ENCODE measurements at places on chromosomes 16 and 17.

GRCh38 chr16:143047-143446 is 4.6 kb upstream of the NPRL3 start:
- DNase-seq: no peak

DNA sequence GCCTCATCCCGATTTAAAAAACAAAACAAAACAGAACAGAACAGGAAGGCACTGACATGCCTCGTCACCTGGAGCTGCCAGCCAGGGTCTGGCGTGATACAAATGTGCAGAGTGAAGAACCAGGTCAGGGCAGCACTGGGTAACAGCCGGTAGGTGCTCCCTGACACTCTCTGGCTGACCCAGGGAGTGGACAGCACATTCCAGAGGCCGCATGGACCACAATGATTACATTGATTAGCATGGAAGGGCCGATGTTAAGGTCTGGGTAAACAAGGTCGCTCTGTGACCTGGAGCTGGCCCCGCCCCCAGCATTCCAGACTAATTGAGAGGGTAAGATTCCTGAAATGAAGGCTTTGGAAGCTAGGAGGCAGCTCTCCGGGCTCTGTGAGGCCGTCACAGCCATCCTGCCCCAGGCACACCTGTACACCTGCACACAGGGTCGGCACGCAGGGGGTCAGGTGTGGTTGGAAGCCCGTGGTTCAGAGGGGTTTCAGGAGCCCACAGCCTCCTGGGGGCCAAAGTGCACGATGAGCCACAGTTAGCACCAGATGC is 21.4 kb downstream of the PIEZO1 start:
- DNase-seq: no peak

- DNase-seq: no peak
Measured at GRCh38 chr16:7381671-7382070, 49.0 kb downstream of the RBFOX1 start.

- no peak for DNase-seq
Measured at GRCh38 chr16:1980030-1980769, 1.1 kb downstream of the NOXO1 start.

- DNase-seq: peak; percentile 69
Measured at GRCh38 chr17:15966183-15966878, 21.4 kb downstream of the ADORA2B start.

DNA sequence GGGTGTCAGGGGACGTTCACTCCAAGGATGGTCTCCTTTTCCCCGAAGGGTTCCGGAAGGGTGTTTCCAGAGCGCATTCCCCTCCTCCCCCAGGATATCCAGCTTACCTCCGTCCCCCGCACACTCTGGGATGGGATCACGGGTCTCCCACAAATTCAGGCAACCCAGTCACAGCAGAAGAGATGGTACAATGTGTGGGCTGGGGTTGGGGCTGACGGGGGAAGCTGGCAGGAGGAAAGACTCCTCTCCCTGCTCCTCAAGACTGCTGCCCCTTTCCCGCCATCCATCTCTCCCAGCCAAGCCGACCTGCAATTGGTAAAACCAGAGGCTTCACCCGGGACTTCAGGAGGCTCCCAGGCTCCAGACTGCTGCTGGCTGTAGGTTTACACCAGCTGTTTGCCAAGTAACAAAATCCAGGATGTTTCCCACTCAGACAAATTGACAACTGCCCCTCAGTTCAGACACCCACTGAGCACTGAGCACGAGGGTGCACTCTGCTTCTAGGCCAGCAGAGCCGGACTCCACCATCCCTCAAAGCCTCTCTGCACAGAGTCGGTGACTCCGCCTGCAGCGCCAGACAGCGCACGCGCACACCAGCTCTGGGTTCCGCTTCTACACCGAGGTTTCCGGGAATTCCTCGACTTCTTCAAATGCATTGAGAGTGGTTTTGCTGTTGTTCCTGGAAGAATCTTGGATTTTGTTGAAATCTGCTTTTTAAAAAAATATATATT is 37.7 kb downstream of the ASPA start:
- DNase-seq: peak; percentile 64

DNA sequence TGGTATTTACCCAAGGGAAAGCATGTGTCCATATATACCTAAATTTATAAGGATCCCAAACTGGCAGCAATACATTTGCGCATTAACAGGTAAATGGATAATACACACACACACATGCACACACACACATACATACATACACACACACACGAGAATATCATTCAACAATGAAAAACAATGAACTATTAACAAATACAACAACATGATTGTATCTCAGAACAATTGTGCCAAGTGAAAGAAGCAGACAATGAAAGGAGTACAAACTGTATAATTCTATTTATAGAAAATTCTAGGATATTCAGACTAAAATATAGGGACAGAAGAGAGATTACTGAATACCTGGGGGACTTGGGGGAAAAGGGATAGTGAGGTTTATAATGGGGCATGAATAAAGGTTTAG is 323.0 kb downstream of the KCNJ2 start:
- DNase-seq: no peak

DNA sequence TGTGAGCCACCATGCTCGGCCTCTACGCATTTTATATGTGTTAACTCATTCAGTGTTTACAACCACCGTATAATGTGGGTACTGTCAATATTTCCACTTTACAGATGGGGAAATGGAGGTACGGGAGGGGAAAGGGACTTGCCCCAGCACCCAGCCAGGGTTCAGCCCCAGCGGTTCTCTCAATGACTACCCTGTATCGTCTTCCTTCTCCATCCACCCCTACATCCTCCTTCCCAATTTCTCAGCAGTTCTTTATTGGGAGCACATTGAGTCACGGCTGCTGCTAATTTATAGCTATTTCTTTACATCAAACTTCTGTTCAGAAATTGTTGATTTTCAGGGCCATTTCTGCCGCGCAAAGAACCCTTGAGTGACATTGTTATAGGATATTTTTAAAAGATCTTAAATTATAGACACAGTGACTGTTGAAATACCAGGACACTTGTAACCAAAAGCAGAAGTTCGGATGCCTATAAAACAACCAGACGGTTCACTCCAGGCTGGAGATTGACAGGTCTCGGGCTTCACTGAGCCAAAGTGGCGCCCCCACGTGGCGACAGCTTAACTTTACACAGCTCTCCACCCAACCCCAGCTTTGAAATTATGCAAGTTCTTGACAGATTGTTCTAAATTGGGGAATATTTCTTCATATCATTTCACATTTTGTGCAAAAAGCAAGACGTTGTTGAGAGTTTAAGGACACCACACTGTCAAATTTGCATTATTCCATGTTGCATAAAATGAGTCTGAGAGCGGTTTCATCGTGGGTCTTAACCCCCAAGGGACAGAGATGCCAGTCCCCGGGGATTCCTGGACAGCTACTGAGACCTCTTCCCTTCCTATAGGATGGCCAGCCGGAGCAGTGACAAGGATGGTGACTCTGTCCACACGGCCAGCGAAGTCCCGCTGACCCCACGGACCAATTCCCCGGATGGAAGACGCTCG is 11.8 kb downstream of the SYT17 start:
- peak; percentile 29 for DNase-seq

DNA sequence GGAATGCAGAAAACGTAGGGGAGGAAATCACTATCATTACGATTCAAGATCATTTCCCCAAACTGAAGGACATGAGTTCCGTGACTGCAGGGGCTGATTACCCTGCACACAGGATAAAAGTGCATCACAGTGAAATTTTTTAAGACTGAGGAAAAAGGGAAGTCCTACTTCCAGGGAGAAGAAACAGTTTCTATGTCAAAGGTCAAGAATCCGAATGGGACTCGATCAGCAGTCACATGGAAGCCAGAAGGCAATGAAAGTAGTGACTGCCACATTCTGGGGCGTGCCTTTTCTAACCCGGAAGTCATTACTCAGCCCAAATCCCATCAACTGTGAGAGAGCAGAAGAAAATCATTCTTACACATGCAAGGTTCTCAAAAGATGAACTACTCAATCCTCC is 12.1 kb downstream of the ZZEF1 start:
- DNase-seq: no peak

DNA sequence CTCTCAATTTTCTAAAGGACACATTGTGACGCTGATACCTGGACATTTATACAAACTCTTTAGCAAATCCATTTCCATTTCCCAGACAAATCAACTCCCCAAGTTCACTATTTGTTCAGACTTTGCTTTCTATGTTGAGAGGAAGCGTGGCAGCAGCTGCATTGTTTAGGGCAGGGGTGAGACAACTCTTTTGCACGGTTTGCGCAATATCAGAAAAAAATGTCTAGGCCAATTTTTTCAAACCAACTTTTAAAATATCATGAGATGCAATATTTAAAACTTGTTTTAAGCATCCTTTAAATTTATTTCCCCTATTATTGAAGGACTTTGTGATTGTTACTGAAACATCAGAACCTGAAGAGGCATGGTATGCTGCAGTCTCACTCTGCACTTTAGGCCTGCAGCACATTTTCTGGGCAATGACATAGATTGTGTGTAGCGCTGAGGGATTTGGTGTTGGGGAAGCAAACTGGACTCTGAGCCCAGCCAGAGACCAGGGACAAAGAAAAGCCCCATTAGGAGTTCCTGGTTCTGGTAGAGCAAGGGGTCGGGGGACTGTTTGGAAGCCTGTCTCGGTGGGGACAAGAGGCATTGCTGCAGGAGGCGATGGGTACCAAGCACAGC is 6.4 kb upstream of the CCDC182 start:
- no peak for DNase-seq

DNA sequence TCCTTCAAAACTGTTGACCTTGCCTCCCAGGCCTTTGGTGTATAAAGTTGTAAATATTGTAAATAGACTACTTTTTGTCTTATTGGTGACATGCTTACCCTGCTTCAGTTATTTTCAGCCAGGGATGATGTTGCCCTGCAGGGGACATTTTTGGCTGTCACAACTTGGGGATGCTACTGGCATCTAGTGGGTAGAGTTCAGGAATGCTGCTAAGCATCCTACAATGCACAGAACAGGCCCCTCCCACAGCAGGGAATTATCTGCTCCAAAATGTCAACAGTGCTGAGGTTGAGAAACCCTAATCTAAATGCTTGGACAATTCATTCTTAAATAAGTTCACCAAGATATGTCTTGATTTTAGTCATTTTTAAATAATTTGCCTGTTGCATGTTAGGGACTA is 459.8 kb downstream of the PMP22 start:
- no peak for DNase-seq

GRCh38 chr16:31202414-31203375 is at the start of gene PYCARD:
TSS of gene PYCARD (minus strand) at chr16:31202760. CDS start at chr16:31202690, 70 bp downstream.
- DNase-seq: no peak

DNA sequence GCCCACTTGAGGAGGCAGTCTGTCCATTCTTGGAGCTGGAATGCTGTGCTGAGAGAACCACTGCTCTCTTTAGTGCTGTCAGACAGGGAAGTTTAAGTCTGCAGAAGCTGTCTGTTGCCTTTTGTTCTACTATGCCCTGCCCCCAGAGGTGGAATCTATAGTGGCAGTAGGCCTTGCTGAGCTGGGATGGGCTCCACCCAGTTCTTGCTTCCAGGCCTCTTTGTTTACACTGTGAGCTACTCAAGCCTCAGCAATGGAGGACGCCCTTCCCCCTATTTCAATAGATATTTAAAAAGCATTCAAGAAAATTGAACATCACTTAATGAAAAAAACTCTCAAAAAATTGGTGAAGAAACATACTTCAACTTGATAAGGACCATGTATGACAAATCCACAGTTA is 313.5 kb downstream of the PHKB start:
- no peak for DNase-seq

DNA sequence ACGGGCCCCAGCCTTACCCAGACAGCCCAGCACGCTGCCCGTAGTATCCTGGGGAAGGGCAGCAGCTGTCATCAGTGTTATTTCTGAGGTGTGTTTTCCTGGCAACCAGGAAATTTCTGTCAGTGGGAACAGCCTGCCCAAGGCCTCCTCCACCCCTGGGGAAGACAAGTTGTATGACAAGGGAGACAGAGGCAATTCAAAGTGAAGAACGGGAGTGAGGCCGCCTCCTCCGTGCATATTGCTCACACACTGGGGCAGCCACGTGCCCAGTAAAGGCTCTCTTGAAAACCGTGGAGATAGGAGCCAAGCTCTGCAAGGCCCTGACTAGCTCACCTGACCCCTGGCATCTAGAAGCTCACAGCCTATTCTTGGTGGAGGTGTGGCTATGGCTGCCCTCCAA is 57.6 kb downstream of the RAI1 start:
- DNase-seq: peak; percentile 84

DNA sequence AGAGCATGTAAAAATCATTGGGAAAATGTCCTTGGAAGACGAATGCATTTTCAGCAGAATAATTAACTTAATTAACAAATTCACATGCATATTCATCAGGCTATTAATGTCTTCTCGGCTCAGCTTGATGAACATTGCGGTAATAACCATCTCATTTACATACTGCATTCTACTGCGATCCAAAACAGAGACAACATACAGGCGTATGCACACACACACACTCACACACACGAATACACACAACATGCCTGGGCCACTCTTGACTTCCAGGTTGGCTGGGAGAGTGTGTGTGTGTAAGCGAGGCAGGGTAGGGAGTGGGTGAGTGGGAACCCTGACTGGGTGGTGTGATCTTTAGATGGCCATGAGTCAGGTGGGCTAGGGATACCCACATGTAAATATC is 44.7 kb downstream of the NEUROD2 start:
- no peak for DNase-seq

DNA sequence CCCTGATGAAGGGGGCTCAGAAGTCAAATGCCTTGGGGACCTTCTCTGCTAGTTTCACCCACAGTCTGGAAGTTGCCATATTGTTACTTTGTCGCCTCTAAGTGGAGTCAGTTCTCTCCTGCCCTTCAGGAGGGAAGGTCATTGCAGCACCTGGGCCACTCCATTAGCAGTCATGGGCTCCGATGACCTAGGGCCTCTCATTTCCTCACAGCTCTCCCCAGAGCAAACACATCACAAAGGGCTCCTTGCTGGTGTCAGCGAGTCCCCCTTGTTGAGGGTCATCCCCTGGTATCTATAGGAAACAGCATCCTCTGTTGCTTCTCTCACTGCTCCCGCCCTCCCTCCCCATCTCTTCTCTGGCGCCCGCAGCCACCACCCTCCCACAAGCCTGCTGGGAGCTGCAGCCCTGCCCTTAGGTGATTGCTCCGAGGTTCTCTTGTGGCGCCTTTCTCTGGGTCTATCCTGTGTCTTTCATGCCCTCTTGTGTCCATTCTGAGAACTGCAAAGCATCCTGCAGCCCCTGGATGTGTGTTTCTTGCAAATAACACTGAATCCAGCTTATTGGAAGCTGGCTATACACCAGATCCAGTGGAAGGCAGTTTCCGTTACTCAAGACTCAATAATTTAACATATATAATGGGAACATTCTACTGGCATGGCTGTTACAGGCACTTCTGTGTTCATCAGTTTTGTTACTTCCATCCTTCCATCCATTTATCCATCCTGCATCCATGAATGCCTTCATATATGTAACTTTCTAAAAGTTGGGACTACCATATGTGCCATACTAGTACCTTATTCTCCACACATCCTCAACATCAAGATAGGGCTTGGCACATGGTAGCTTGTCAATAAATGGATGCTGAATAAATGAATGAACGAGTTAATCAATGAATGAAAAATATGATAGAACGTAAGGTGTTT is 21.2 kb downstream of the PDILT start:
- DNase-seq: peak; percentile 62

Data from SJCRH30 (cell line).